Spleen (tissue), 13 donors: ENCODE measurements at places on chromosomes 7 and 10. TPM values are rescaled to one million over a fixed set of nuclear protein-coding genes. Genes with fewer than 3 reads are reported as not detected.

The INHBA gene
- 0.20 TPM for total RNA-seq

The FBXL13 gene
- 2.8 TPM for total RNA-seq

The FXYD4 gene
- not detected for total RNA-seq

The GNG11 gene
- total RNA-seq = 19.4 TPM

The NKX6-2 gene
- total RNA-seq = not detected

The CRHR2 gene
- total RNA-seq = not detected

The HOXA5 gene
- 3.4 TPM for total RNA-seq

The MEOX2 gene
- total RNA-seq = 0.64 TPM

The POLL gene
- total RNA-seq = 31.3 TPM

The SGMS1 gene
- total RNA-seq = 39.5 TPM

The AVPI1 gene
- 14.2 TPM for total RNA-seq

The PRF1 gene
- total RNA-seq = 56.0 TPM

The CYP2C19 gene
- total RNA-seq = not detected

The COL17A1 gene
- 1.8 TPM for total RNA-seq

The PPP2R2D gene
- 33.4 TPM for total RNA-seq

The IKZF1 gene
- 283 TPM for total RNA-seq

The EGR2 gene
- total RNA-seq = 0.94 TPM

The CREB5 gene
- total RNA-seq = 25.8 TPM

The SVOPL gene
- total RNA-seq = 0.97 TPM

The TFPI2 gene
- total RNA-seq = 1.7 TPM

The CNTNAP2 gene
- total RNA-seq = 1.4 TPM

The PANK1 gene
- total RNA-seq = 3.4 TPM

The CADPS2 gene
- total RNA-seq = 15.5 TPM

The PROSER2 gene
- 10.8 TPM for total RNA-seq
